ENCODE measurements at places on chromosomes 5 and 9.

GRCh38 chr9:125398243-125398642 is 136.6 kb downstream of the GAPVD1 start:
- DNase-seq: no peak

GRCh38 chr9:117278020-117278419 is 136.8 kb downstream of the ASTN2 start:
- no peak for DNase-seq

GRCh38 chr9:93860694-93861658 is 94.2 kb downstream of the BARX1 start:
- peak; percentile 5 for DNase-seq

DNA sequence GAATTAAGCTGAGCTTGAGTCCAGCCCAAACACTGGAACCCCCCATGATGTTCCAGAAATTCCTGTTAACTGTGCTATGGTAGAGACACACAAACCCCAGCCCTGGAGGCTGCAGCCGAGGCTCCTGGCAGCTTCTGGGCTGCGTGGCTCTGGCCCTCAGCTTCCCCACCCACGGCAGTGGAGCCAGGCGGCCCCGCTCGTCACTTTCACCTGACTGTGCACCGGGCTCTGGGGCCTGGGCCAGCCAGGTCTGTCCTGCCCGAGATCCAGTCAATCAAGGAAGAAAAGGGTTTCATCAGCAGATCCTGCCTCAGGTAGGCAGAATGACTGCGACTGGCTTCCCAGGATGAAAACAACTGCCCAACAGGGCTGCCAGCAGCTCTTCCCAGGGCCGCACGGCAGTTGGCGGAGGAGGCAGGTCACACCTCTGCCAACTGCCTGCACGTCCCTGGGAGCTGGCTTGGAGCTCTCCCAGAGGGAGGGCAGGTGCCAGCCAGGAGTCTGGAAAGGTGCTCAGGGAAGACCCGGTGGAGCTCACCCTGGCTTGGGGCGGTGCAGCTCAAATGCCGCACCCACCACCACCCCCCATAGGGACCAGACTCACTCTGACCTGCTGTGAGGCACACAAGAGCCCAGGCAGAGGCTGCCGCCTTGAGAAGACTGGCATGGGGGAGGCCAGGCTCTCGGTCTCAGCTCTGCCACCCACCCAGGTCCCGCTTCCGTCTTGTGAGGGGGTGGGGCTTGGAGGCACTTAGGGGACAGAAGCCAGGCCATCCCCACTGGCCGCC is 20.7 kb downstream of the BRD3 start:
- DNase-seq: no peak

DNA sequence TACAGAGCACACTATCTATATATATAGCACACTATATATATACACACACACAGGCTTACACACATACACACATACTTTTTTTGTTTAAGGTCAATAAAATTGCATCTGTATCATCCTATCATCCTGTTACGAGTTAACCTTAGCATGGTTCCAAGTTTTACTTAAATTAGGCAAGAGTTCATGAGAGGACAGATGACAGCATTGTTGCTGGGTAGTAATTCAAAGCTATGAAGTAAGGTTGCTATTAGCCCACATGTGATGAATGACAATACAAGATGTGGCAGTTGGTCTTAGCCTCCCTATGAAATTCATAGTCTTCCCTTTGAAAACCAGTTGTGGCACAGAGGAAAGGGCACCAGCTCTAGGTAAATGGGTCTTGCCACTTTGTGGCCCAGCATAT is 438.1 kb downstream of the ACTL7B start:
- no peak for DNase-seq

DNA sequence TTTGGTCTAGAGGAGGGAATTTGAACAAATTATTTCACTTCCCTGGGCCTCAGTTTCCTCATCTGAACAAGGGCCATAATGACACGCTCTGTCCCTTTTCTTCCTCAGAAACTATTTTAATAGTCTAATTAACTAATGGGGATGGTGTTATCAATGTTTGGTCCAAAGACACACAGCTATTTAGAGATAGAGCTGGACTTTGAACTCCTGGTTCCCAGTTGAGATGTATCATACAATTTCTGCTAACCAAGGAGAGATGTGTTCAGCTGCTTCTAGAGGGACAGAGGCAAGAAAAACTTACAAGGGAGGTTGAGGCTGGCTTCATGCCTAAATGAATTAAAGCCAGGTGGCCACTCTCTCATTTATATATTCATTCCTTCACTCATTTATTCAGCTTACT is 90.6 kb upstream of the CLINT1 start:
- no peak for DNase-seq

- peak; percentile 7 for DNase-seq
Observed at GRCh38 chr5:61139094-61139873, 23.0 kb downstream of the SMIM15 start.

DNA sequence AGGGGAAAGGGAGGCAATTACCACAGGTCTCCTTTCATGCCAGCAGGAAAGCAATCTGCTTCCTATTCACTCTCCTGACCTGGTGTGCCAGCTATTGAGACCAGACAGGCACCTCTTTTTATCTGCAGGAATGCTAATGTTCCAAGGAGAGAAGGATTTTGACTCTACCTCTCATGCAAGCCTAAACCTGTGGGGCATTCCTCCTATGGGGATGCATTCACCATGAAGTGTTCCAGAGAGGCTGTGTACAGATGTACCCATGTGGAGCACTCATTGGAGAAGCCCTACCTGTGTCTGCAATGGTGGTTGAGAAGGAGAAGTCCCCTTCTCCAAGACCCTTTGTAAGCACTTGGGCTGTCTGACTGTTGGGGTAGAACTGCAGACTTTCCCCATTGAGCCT is 45.4 kb upstream of the EDIL3 start:
- DNase-seq: no peak

DNA sequence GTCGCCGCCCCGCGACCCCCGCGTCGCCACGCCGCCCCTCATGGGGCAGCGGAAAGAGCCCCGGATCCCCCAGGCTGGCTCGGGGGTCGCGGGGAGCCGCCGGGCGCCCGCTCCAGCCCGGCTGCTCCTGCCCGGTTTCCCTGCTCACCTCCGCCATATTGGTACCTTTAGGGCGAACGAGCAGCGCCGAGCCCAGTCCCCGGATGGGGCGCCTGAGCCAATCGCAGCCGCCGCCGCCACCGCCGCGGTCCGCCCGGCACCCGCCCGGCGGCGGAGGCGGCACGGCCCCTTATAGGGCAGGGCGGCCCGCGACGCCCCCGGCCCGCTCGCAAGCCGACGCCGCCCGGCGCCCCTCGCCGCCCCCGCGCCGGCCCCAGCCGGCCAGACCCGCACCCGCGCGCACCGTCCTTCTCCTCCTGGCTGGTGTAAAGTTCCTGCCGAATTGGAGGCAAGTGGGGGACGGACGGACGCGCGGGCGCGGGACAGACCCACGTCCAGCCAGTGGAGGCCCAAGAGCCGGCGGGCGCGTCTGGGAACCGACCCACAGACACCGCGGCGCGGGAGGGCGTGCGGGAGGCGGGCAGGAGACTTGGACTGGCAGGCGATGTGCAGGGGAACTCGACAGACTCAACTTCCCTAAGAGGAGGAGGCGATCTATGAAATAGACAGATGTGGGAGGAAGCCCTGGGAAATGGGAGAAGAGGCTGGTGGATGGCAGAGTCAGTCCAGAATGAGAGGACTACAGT is at the start of gene MIER3:
MIER3 (minus strand) TSS at position 178 of the 746 bp plus-strand sequence; CDS start at position 157, 21 bp downstream.
- peak; percentile 75 for DNase-seq

DNA sequence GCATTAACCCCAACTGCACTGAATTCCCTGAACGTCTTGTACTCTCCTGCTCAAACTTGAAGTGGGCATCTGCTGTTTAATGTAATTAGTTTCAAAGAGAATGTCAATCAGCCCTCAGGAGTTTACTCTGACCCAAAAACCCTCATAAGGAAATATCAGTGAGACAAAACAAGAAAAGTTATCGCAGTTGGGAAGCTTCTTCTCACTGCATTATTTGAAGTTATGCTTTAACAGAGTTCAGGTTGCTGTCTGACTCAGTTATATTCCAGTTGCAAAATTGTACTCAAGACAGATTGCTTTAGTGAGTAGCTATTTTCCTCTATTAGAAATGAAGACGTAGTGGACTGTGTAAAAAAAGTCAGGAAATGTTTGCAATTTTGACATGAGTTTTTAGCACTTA is 52.1 kb downstream of the PPIC start:
- DNase-seq: no peak

- no peak for DNase-seq
Observed at GRCh38 chr5:135243556-135244285, 155.3 kb downstream of the MACROH2A1 start.

DNA sequence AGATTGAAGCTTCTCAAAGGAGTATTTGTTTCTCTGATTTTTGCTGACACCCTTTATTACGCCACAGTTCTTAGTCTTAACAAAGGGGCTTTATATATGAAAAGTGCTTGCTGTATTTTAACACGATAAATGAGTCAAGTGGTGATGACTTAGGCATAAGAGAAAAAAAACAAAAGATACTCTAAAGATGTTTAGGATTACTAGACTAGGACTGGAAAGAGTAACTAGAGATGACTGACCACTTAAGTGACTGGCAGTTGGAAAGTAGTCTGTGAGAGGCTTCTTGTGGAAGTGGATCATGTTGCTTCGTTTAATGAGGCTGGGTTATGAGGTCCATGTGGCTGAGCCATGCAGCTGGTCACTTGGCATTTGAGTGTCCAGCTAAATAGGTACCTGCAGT is 69.4 kb upstream of the ACTBL2 start:
- no peak for DNase-seq

- DNase-seq: no peak
Observed at GRCh38 chr9:79583952-79584654, 12.3 kb downstream of the TLE4 start.

- no peak for DNase-seq
Observed at GRCh38 chr9:38423273-38423972, 831 bp downstream of the IGFBPL1 start.

GRCh38 chr5:143040622-143041021 is 270.4 kb downstream of the ARHGAP26 start:
- no peak for DNase-seq

GRCh38 chr5:113846941-113847340 is 333.4 kb downstream of the YTHDC2 start:
- no peak for DNase-seq

GRCh38 chr5:120533581-120533980 is 69.5 kb downstream of the PRR16 start:
- no peak for DNase-seq

DNA sequence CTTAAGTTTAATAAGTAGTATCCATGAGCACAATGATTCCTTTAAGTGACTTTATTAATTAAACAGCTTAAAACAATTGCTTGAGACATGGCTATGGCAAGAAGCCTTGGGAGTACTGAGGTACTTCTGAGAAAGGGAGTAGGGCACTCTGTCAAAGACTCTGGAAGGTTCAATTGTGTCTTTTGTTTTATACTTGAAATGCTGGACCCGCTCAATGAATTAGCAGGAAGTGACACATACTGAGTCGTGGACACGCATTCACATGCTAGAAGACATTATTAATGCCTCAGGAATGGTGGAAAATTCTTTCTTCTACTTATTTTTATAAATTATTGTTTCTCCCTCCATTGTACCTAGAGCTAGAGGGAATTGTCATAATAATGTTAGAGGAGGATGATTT is 347.3 kb upstream of the ZNF608 start:
- DNase-seq: no peak

DNA sequence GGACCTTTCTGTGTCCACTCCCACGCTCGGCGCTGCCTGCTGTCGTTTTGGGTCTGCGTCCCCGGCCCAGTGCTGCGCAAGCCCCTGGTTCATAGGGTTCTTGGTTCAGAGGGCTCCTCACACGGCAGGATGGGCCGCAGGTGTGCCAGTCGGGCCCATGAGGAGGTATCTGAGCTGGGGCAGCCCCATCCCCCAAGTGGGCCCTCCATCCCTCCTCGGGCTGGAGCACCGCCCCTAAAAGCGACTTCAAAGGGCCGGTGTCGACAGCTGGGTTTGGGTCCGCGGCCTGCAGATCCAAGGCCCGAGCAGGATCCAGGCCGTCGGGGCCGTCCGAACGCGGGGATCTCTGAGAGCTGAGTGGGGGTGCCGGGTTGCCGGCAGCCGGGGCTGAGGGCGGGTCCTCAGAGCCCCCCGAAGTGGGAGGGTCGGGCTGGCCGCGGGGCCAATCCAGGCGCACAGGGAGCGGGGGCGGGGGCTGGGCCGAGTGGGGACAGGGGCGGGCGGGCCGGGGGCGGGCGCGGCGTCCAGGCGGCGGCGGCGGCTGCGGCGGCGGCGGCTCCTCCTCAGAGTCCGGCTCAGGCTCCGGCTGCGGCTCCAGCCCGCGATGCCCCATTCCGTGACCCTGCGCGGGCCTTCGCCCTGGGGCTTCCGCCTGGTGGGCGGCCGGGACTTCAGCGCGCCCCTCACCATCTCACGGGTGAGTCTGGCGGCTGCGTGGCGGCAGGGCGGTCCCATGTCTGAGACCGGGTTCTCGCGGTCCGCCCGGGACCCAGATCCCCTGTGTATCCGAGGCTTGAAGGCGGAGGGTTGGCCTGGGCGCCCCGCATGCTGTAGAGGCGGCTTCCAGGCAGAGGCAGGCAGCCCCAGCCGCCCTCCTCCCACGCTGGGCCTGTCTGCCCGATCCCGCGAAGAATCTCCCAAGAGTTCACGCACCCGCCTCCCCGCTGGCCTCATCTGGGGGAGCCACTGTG is at the start of gene PDLIM4:
PDLIM4 (plus strand) TSS at position 566 of the 971 bp plus-strand sequence; CDS start at position 605, 39 bp downstream.
- no peak for DNase-seq

GRCh38 chr5:6439588-6440550 is 8.8 kb upstream of the UBE2QL1 start:
- DNase-seq: no peak

DNA sequence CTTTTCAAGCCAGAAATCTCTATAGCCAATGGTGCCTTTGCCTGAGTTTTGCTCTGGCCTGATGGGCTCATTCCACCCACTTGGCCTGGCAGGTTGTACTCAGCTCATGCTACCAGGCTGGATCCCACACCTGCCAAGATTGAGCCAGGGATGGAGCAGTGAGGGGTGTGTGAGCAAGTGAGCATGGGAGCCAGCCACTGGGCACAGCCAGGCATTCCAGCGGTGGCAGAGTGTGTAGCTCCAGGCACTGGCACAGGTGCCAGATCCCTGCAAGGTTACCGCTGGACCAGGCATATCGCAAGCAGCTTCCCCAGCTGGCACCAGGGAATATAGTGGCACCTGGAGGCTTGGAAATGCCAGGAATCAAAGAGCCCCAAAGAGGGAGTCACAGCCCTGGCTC is 2395.6 kb upstream of the C9orf72 start:
- no peak for DNase-seq

DNA sequence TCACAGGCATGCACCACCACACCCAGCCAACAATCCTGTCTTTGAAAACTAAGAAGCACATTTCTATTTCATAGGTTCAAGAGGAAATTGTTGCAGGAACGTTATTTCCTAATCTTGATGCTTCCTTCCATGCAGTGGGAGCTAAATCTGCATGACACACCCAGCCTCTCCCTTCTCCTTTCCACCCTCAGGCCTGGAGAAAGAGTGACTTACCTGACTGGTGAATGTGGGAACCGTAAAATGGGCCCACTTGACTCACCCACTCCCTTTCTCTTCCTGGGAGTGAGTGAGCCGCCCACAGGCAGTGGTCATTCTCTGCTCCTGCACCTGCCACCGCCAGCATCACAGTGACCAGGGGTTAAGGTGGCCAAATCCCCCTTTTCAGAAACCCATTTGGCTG is 78.2 kb downstream of the C9orf50 start:
- DNase-seq: no peak

- DNase-seq: no peak
Observed at GRCh38 chr5:160092514-160092913, 26.7 kb downstream of the PWWP2A start.

GRCh38 chr9:136764301-136764891 is at the start of gene LCN15:
TSS of gene LCN15 (minus strand) at chr9:136764518. CDS start at chr9:136764488, 30 bp downstream.
- DNase-seq: no peak

- no peak for DNase-seq
Observed at GRCh38 chr9:37622462-37622861, 28.3 kb upstream of the FRMPD1 start.

GRCh38 chr9:103037508-103038477 is 42.7 kb downstream of the CYLC2 start:
- DNase-seq: no peak

Measured in hematopoietic multipotent progenitor cell (in vitro differentiated cells).